ENCODE measurements at places on chromosomes 3 and 15.
A peak's percentile ranks its signal among the peaks of the same experiment; 100 is the strongest.

DNA sequence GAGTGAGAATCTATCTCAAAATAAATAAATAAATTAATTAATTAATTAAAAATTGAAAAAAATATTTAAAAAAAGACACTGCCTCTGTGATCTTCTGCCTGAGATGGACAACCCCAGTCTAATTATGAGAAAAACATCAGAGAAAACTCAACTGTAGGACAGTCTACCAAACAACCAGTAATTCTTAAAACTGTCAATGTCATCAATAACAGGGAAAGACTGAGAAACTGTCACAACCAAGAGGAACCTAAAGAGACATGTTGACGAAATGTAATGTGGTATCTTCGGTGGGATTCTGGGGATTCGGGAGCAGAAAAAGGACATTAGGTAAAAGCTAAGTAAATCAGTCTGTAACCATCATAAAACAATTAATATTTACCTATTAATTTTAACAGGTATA lies 265.4 kb upstream of the LMCD1 start:
- DNase-seq, result no peak

DNA sequence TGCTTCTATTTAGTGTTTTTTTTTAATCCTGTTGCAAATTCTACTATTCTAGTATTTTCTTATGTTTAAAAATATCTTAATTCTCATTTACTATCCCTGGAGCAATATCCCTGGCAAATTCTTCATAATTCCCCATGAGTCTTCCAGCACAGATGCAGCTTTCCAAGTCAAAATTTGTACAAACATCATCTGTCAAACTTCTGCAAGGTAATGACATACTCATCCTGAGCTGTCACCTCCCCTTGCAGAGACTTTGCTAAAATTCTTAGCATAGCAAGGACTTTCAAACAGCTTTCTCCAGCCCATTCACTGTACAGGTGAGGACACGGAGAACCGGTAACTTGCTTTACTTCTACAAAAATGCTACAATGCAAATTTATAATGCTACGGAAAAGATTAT lies 28.6 kb upstream of the VGLL4 start:
- no peak for DNase-seq

DNA sequence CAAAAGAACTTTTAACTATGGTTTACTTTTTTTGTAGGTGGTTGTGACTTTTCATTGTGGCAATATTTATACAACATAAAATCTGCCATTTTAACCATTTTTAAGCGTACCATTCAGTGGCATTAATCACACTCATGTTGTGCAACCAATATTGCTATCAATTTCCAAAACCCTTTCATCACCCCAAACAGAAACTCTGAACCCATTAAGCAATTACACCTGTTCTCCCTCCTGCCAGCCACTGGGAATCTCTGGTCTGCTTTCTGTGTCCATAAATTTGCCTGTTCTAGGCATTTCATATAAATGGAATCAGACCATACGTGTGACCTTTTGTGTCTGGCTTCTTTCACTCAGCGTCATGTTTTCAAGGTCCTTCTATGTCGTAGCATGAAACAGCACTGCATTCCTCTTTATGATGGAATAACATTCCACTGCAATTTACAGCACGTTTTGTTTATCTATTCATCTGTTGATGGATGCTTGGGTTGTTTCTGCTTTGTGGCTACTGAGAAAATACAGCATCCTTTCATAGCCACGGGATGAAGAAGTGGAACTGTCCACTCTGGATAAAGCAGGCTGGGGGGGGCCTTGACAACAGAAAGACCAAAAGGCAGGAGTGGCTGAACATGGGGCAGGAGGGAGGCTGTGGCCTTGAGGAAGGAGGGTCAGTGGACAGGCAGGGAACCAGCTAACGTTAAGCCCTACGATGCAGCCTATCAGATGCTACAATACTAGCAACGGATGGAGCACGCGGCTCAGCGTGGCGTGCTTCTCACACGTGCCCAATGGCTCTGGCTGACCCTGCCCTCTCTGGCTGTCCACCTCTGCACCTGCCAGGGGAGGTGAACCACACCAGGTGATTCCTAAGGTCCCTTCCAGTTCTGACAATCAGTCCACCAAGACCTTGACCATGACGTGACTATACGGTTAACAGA lies 110.9 kb downstream of the SEC22A start:
- no peak for DNase-seq

GRCh38 chr3:40930131-40930538 lies 269.2 kb upstream of the CTNNB1 start:
- no peak for DNase-seq

DNA sequence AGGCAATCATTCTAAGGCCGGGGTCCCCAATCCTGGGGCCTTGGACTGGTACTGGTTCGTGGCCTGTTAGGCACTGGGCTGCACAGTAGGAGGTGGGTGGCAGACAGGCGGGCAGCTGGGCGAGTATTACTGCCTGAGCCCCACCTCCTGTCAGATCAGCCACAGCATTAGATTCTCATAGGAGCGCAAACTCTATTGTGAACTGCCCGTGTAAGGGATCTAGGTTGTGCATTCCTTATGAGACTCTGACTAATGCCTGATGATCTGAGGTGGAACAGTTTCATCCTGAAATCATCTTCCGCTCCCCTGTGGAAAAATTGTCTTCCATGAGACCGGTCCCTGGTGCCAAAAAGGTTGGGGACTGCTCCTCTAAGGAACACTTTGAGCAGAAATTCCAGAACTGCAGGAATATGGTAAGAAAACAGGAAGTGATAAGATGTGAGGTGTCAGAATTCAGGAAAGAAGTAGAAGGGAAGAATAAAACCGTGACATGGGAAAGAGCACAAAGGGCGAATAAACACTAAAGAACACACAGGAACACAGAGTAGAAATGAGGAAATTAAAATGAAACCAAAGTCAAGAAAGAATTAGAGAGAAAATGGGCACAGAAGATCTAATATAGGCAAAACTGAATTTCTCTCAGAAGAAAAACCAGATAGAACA lies 57.6 kb downstream of the PDCD6IP start:
- no peak for DNase-seq

GRCh38 chr3:4674216-4674615 lies 181.1 kb downstream of the ITPR1 start:
- DNase-seq, result no peak

DNA sequence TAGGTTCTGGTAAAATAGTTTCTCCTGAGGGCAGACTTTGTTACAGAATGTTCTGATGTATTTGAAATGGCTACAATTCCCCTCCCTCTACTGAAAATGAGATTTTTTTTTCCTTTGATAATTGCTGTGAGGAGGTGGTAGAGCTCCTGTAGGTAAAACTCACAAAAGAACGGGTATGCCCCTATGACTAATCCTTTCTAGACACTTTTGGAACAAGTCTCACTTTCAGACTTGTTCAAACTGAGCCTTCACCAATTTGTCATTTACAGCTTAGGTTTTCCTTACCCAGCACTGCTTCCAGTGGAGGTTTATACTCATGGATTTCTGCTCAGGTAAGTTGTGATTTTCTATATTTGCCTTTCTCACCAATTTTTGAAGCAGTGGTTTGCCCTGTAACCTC lies 115.6 kb downstream of the NLGN1 start:
- DNase-seq, result no peak

GRCh38 chr3:25592510-25592968 lies 72.2 kb downstream of the TOP2B start:
- no peak for DNase-seq

- DNase-seq, result peak; percentile 88
These were observed 748 bp downstream of the CCNL1 start for GRCh38 chr3:157159037-157159761.

GRCh38 chr3:195372220-195372619 lies 70.6 kb downstream of the ACAP2 start:
- no peak for DNase-seq

- DNase-seq, result no peak
These were observed 107.1 kb downstream of the ATG7 start for GRCh38 chr3:11379238-11379823.

- DNase-seq, result no peak
These were observed at the start of gene TRPM1 for GRCh38 chr15:31101262-31102038. Gene TRPM1, minus strand, starts transcription at chr15:31101725. Its CDS starts 20,370 bp downstream, at chr15:31081355.

- peak; percentile 3 for DNase-seq
These were observed 69.9 kb downstream of the FILIP1L start for GRCh38 chr3:100044369-100044768.
